ENCODE measurements at places on chromosomes 7 and 10.
A peak's percentile ranks its signal among the peaks of the same experiment; 100 is the strongest.

GRCh38 chr10:132711613-132712121, 74.3 kb downstream of the NKX6-2 start:
- DNase-seq: no peak

DNA sequence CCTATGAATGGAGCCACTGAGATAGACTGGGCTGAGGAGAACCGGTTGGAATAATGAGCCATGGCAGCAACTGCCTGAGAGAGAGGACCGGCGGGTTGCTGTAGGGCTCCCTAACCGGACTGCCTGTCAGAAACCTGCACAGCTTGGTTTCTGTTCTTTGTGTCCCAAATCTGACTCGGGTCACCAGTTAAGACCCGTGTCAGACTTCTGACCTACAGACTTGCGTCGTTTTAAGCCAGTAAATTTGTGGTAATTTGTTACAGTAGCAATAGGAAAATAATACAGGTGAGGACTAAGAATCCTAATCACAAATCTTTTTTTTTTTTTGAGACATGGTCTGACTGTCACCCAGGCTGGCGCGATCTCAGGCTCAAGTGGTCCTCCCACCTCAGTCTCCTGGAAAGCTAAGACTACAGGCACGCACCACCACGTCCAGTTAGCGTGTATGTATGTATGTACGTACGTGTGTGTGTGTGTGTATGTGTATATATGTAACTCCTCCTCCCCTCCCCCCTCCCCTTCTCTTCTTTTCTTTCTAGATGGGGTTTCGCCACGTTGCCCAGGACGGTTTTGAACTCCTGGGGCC, 672 bp upstream of the DDX56 start:
- DNase-seq: no peak

DNA sequence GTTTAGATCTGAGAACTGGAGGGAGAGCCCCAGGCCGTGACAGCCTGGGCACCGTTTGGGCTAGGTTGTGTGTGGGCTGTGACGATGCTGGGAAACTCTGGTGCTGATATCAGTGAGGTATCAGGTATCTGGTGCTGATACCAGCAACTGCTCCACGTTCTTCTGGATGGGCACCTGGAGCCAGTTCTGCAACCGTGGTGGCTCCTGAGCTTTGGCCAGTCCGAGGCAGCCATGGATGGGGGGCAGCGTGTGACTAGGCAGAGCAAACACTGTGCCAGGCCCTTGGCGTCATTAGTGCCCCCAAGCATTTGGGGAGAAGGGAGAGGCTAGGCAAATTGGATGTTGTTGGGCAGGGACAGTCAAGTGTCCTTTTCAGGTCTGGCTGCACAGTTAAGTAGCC, 57.9 kb downstream of the ZNF467 start:
- peak; percentile 63 for DNase-seq

GRCh38 chr7:904847-905246, 28.5 kb downstream of the GET4 start:
- DNase-seq: no peak

DNA sequence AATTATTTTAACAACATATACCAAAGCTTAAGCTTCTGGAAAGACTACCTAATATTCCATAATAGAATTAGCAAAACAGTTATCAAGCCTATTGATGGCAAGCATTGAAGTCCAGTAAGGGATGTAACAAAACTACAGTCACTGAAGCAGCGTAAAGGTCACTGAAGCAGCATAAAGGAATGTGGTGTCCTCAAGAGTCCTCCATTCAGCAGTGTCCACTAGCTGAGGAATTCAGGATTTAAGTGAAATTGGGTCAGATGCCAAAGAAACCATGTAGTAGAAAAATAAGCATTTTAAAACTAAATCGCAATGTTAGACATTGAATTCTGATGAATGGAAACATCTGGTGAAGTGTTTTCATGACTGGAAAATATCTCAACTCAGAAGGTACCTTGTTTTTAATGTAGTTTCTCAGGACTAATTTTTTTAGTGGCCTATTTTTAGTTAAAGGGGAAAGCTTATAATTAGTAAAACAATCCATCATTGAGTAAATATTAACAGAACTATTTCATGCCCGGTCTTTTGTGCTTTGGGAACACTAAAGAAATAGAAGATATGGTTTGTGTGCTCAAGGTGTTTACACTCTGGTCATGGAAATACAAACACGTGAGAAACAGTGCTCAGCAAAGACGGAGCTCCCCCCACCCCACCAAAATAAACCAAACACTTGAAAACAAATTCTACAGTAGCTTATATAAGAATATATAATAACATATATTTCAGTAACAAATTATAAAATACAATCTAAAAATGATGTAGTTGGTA, 121.4 kb downstream of the CDK14 start:
- DNase-seq: no peak

DNA sequence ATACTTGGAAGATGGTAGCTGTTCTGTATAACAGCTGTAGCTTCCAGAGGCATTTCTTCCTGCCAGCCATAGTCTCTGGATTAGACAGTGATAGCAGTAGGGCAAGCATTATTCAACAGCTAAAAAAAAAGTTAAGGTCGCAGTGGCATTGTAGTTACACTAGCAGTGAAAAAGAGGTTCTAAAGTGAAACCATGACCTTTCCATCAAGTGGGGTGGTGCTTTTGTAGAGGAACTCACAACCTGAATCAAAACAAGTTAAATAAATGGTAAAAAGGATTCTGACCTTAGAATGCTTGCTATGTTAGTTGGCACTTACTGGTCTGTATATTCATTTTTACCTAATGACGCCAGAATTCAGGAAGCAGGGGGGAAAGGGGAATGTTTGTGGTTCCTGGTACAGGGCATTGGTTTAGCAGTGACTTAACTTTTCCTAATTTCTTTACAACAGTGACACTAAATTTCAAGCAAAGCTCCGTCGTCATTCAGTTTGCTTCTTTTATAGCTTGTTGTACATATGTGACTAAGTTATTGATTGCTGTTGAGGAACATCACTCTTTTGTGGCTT, 55.0 kb downstream of the GBF1 start:
- DNase-seq: no peak

- no peak for DNase-seq
Measured at GRCh38 chr7:67773081-67773480, 776.4 kb downstream of the TYW1 start.

DNA sequence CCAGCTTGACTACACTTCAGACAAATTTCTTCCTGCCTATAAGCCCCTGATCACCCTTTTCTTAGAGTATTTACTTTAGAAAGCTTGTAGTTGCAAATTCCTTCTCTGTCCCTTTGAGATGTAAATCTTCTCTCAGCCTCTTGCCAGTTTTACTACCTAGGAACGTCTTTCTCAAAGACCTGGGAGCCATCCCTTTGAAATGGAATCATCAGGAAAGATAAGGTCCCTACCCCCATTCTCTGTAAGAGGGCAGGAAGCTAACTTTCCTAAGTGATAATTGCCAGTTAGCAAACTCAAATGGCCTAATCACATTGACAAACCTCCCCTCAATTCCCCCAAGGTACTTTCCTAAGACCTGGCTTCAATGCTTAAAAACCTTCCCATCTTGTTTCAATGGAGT, 304.5 kb downstream of the MDFIC start:
- no peak for DNase-seq

DNA sequence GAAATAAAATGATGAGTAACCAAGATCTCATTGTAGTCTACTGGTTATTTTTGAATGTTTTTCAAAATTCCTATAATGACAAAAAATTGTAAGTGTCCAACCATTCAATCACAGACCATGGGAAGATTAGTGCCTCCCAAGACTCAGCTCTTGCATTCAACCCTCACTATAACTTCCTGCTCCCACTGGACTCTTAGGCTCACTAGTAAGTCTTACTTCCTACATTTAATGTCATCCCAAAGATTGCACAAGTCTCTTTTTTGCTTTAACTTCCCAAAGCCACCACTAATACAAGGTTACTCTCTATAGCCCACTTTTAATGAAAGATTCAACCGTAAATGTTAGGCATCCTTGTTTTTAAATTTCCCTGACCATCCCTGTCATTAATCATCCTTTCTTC, 111.9 kb upstream of the NRBF2 start:
- DNase-seq: no peak

DNA sequence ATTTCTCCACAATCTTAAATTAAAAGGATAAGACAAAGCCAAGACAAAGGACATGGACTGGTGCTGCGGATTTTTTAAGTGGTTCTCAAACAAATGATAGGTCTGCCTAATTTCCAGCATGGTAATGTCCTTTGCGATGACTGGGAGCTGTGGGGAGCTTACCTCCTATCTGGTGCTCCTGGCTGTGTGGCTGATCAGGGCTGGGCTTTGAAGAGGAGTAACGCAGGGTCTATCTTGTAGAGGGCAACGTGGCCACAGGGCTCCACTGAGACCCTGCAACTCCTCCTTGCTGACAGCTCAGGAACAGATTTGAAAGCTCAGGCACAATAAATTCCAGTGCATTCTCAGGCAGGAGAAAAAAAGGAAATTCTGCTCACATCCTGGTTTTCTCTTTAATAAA, 103.1 kb upstream of the SFMBT2 start:
- DNase-seq: no peak

- no peak for DNase-seq
Measured at GRCh38 chr7:29090151-29090805, 56.1 kb downstream of the CPVL start.

GRCh38 chr7:150428671-150429451, 21.6 kb upstream of the GIMAP8 start:
- peak; percentile 63 for DNase-seq

DNA sequence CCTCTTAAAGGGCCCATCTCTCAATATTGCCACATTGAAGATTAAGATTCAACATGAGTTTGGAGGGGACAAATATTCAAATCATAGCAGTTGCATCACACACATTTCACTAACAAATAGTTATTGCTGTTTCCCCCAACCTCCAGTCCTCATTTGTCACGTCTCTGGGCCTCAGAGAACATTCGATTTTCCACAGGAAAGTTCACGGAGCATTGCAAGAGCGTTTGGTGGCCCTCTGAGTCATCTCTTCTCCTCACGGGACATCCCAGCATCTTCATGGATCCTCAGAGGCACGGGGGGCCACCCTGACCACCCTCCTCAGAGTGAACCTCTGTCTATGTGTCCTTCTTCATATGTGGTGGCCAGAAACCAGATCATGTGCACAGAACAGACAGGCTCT, 50.3 kb upstream of the CHST15 start:
- no peak for DNase-seq

DNA sequence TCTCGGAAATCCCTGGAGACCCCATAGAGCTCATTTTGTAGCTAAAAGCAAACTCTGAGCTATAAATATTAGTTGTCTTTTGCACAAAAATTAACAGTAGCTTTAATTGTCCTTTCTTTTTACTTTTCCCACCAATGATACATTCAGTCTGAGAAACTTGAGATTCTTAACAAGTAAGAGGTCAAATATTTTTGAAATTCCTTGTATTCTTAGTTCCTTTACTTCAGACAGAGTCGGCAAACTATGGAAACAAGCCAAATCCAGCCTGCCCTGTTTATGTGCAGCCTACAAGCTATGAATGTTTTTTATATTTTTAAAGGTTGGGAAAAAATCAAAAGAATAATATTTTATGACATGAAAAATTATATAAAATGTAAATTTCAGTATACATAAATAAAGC, 146.6 kb downstream of the CTNNA3 start:
- no peak for DNase-seq

DNA sequence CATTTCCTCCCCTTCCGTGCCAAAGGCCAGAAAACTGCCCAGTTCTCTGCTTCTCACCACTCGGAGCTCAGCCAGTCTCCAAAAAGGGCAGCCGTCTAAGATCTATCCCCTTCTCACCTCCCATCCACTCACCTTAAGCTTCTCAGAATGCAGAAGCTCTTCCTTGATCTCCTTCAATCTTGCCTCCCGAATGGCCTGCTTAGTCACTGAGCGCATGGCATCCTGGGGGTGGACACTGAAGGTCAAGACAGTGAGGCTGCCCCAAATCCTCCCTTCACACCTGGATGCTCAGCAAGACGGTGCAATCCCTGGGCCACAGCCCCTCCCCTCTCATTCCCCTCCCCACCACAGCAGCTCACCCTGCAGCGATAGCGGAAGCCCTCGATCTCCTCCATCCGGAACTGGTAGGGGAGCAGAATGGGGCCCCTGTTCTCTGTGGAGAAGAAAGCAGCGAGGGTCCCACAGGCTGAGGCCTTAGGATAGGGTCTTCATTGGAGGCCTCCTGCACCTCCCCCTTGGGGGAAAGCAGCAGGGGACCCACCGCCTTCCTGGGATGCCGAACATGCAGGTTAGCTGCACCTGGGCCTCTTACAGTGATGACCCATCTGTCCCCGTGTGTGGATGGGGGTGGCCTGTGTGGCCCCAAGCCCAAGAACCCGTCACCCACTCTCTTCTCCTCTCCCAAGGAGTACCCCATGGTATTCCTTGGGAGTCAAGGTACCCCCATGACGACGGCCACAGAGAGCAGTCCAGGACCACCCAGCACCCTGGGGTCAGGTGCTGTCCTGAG, 4.7 kb downstream of the DDX56 start:
- DNase-seq: no peak

- no peak for DNase-seq
Measured at GRCh38 chr10:21895932-21896331, 107.6 kb downstream of the DNAJC1 start.

DNA sequence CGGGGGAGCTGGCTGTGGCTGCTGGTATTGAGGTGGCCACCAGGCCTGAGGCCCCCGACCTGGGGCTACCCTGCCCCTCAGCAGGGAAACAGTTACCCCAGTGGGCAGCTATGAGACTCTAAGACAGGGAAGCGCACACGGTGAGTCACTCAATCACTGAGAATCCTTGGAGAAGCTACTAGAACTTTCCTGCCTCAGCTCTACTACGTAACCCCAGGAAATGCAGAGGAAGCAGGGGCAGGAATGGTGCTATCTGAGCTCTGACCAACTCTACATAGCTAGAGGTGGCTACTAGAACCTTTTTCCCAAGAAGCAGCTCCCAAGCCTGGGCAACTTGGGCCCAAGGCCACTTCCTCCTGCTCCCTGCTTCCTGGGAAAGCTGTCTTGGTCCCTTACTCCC, 11.8 kb downstream of the DNAJB12 start:
- DNase-seq: no peak

GRCh38 chr7:144822223-144822622, 13.6 kb downstream of the TPK1 start:
- no peak for DNase-seq

DNA sequence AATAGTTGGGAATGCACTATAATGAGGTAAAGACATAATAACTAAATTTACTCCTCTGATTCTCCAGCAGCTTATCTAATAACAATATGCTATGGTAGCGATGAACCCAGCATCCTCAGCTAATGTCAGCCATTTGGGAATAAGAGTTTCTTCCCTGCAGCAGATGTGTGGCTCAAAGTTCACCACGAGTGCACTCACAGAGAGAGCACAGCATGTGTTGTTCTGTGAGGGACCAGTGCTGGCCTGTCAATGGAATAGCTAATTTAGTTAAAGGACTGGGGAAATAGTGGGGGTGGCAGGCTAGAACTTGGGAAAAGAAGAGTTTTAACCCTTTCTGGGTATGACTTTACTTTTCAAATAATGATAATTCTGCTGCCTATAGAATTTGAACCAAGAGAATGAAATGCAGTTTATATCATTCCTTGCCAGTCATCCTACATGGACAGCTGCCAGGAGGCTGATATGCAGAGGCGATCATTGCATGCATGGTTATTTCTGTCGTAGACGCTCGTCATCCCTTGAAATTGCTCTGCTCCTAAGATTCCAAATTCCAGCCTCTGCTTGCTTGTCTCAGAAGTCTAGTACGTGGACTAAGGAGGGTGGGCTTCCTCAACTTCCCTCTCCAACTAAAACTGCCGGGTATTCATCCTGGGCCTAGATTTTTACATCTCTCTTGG, 355.6 kb downstream of the RNLS start:
- DNase-seq: no peak

GRCh38 chr7:79520543-79520942, 67.1 kb upstream of the MAGI2 start:
- no peak for DNase-seq

GRCh38 chr7:30548845-30549244, 44.2 kb upstream of the GGCT start:
- DNase-seq: no peak

GRCh38 chr10:16776896-16777295, 40.3 kb downstream of the RSU1 start:
- no peak for DNase-seq

Data from upper lobe of right lung (tissue), 1 donor.